Aorta (tissue), 5 donors: ENCODE measurements at places on chromosomes 2 and 18.

DNA sequence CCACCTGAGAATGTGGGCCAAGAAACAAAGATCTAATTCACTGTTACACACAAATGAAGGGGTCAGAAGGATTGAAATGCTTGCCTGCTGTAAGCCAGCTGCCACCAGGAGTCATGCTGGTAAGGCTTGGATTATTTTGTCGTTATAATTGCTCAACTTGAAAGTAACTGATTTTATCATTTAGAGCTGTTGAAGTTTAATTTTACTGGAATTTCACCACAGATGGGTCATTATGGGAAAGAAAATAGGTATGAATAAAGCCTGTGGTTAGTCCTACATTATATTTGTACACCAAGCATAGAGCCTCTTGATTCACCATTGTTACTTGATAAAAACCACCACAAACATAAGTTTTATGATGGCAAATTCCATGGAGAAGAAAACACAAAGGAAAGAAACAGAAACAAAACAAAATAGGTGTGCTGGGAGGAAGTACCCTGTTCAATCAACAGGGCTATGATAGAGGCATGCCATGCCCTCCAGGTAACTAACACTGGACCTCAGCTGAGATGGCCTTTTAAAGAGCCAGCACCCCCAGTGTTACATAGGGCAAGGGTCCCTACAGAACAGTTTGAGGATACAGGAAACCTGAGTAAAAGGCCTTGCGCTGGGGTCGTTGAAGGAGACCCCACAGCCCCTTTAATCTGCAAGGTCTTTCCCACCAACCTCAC is 3.0 kb downstream of the CLEC4F start:
- DNase-seq = no peak

DNA sequence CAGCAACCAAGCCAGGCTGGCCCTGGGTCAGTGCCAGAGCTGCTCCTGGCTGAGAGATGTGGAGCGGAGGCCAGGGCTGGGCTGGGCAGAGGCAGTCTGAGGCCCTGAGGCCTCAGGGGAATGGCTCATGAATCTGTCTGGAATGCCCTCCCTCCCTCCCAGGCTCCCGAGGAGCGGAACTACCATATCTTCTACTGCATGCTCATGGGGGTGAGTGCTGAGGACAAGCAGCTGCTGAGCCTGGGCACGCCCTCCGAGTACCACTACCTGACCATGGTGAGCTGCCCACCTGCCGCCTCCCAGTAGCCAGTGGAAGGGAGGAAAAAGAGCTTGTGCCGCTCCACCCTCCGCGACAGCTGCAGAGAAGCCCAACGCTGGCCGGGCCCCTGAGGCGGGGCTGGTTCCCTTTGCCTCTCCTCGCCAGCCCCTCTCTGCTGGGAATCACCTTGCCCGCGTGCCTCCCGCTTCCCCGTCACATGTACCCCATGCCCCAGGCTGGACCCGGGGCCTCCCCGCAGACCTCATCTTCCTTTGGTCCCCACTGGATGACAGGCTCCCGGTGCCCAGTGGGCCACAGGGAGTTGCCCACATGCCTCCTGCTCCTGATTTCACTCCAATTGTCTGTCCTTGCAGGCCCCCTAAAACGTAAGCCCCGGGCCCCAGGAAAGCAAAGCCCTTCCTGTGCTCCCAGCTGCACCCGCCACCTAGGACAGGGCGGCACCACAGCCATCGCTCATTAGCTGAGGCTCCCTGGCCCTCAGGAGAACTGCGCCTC is 41.1 kb downstream of the MYO7B start:
- DNase-seq = peak; percentile 90

DNA sequence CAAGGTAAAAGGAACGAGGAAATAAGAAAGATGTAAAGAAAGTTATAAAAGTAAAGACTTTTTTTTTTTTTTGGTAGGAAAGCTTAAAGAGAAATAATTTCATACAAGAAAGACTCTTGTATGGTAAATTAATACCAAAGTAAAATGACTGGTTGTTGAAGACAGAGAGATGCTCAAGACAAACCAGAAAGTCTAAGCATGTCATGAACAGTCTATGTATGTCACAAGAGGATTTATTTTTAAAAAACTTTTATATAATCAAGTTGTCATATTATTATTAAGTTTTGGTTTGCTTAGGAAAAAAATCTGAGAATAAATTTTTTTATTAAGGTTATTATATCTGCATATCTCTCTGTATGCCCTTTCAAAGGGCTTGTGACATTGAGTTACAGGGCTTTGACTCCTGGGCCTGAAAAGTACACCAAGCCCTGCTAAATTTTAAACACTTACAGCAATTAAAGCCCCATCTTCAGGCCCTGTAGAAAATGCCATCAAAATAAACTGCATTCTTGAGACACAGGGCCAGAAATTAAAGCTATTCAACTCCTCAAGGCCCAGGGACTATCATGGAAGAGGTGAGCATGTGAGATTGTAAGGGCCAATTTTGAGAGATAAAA is 10.9 kb upstream of the SGPP2 start:
- DNase-seq = no peak

DNA sequence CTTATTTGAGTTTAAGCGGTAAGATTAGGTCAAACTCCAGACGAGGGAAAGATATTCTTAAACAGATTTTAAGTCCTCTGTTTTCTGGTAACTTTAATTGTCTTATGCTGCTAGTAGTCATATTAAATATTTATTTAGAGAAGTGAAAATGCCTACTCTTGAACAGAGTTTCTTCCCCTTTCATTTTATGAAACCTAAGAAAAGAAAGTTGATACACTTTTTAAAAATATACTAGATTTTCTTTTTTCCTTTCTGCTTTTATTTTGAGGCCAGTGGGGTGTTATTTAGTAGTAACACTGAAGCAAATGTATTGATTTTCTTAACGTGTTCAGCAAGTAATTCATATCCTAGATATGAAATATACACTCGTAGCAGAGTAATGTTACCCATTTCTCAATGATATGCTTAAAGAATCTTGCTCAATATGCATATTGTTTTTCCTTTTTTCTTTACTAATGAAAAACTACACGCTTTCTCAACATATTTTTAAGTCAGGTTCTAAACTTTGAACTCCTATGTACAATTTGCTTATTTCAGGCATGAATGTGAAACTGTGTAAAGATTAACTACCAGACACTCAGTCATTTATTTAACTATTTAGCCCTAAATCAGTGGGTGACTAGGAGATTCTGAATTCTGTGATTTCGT is 691 bp downstream of the KYNU start:
- no peak for DNase-seq
